Epithelial cell of proximal tubule (primary cell): ENCODE measurements at places on chromosomes 5 and 9. TPM values are rescaled to one million over a fixed set of nuclear protein-coding genes. Genes with fewer than 3 reads are reported as not detected.

The TSLP gene
- total RNA-seq: 0.07 and 0.46 TPM in 2 replicates

The ZNF189 gene
- 6.0 and 8.2 TPM in 2 replicates for total RNA-seq

The ENTR1 gene
- total RNA-seq: 57.5 and 87.6 TPM in 2 replicates

The SPATA31A1 gene
- total RNA-seq: not detected in 2 replicates

The CDH10 gene
- total RNA-seq: 0.43 and 0.58 TPM in 2 replicates
